Stimulated activated CD4-positive, alpha-beta T cell treated with anti-CD3 and anti-CD28 coated beads, Interleukin-15, amount 100 ng/mL, for 48 hours (primary cell): ENCODE measurements at places on chromosomes 5 and 9.

DNA sequence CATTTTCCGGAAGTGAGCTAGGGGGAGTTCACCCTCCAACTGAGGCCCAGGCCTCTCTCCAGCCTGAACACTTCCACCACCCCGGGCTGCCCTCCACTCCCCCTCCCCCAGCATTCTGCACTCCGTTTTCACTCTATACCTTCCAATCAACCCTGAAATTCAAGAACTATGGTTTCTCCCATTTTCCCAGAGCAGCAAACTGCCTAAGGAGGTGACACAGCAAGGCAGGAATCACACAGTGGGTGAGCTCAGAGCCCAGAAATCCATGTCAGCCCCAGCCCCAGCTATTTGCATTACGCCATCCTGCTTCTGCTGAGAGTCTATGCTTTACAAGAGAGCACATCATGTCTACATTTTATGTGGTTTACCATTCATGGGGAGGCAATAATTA, 11.9 kb downstream of the MSX2 start:
- no peak for DNase-seq

GRCh38 chr5:95916687-95917085, 45.0 kb downstream of the ELL2 start:
- no peak for DNase-seq

GRCh38 chr9:27538647-27539046, 9.0 kb upstream of the MOB3B start:
- no peak for DNase-seq

DNA sequence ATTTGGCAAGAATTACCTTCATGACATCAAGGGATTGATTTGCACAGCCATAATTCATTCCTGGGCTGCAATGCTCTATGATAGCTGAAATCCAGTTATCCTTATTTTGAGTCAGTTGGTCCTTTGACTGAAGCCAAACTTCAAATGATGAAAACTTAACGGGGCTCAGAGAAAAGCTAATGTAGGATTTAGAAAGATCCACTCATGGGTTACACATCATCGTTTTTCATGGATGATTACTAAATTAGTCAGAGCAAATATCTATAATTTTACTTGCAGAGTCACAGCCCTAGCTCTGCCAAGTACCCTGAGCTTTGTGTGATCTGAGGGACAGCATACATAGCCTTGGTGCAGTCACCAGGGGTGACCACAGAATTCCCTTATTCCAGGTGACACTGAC, 27.3 kb upstream of the MUSK start:
- no peak for DNase-seq
